ENCODE measurements at places on chromosomes 12 and 14.

DNA sequence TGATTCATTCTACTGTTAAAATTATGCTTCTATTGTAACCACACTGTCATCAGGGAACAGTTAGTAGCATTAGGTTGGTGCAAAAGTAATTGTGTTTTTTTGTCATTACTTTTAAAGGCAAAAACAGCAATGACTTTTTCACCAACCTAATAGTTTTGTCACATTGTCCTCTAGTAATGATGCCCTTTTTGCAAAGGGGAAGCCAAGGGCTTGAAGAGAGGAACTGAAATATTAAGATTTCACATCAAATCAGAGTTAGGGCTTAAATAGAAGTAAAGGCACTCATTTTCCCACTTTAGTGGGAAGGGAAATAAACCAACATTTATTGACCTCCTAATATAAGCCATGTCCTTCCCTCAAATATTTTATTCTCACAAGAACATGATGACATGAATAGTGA, 273.7 kb downstream of the NRXN3 start:
- no peak for DNase-seq

DNA sequence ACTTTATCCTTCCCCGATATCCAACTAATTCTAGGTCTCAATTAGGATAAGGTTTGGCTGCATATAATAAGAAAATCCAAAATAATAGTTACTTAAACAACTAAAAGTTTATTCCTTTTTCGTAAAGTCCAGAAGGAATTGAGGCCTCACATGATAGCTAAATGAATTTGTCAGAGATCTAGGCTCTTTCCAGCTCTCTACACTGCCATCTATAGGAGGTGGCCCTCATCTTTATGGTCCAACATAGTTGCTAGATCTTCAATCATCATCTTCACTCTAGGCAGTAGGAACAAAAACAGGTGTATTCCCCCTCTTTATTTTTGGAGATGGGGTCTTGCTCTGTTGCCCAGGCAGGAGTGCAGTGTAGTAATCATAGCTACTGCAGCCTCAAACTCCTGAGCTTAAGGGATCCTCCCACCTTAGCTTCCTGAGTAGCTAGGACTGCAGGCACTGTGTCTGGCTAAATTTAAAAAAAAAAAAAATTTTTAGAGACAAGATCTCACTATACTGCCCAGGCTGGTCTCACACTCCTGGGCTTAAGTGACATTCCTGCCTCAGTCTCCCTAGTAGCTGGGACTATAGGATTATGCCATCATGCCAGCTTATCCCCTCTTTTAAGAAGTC, 46.5 kb upstream of the SAV1 start:
- DNase-seq, result no peak

DNA sequence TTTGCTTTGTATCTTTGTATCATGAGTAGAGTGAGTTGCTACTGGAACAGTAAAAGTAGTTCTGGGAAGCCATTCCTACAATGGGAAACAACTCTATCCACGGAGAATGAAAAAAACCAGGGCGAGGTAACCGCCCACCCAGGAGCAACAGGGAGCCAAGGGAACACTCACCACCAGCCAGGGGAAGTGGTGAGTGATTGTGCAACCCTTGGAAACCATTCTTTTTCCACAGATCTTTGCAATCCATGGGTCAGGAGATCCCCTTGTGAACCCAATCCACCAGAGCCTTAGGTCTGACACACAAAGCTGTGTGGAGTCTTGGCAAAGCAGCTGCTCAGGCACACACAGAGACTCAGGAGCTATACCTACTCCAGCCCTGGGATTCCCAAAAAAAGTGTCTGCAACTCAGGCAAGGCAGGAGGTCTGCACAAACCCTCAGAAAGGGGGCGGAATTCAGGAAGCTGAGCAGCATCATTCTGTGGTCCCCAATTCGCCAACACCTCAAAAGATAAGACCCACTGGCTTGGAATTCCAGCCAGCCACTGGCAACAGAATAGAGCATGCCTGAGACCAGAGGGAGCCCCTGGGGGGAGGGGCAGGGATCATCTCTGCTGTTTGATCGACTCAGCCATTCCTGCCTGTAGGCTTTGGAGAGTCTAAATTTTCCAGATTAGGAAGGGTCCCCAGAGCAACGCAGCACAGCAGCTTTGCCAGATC, 52.1 kb upstream of the PPFIA2 start:
- DNase-seq, result no peak

DNA sequence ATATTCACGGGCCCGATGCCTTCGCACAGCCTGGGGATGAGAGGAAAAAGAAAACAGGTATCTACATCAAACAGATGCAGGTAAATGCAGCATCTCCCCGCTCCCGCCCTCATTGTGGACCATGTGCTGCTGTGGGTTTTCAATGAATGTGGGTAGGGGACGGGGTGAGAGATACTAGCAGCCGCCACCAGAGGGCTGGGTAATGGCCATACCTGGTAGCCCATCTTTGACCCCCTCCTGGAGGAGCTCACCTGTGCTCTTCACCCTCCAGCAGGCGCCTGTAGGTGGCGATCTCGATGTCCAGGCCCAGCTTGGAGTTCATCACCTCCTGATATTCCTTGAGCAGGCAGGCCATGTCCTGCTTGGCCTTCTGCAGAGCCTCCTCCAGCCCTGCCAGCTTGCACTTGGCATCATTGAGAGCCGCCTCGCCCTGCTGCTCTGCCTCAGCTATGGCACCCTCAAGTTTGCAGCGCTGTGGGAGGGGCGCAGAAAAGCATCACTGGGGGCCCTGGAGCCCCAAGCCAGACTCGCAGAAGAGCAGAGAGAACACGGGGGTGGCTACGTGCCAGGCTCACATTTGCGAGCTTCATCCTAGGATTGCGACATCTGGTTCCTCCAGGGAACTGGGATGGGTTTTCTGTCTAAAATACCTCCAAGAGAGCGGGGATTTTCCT, 10.2 kb downstream of the KRT82 start:
- DNase-seq, result peak; percentile 95

GRCh38 chr14:89137526-89138163, 279.4 kb downstream of the FOXN3 start:
- DNase-seq, result no peak
